HuH-7.5 (cell line): ENCODE measurements at places on chromosomes 13 and 19.
A peak's percentile ranks its signal among the peaks of the same experiment; 100 is the strongest.

DNA sequence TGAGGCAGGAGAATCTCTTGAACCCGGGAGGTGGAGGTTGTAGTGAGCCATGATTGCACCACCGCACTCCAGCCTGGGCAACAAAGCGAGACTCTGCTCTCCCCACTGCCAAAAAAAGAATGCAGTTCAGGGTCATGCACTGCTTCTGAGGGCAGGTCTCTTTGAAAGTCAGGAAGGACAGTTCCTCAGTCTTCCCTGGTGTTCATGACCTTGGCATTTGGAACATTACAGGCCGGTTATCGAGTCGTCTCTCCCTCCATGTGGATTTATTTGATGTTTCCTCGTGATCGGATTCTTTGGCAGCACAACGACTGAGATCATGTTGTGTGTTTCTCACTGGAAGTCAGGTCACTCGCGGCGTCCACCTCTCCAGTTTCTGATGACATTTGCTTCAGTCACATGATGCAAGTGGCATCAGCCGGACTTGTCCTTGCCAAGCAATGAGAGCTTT lies 17.2 kb downstream of the FGF21 start:
- no peak for DNase-seq

GRCh38 chr13:27481766-27482165 lies 31.4 kb upstream of the MTIF3 start:
- peak; percentile 63 for DNase-seq

DNA sequence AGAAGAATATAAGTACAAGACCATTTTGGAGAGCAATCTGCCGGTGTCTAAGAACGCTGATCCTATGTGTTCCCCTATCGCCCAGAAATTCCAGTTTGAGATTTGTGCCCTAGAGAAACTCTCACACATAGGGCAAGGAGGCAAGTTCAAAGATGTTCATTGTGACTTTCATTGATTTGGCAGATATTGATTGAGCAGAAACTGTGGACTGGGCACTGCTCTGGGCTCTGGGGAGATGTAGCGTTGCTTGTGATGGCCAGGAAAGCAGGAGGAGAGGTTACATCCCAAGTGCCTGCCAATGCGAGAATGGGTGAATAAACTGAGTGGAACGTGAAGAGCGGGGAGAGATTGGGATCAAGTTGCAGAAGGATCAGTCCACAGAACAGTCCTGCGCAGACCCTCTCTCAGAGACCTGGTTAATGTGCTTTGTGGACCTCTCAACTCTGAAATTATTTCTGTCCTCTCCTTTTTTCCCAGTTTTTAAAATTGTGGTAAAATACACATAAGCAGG lies 123.9 kb upstream of the PEG3 start:
- no peak for DNase-seq

DNA sequence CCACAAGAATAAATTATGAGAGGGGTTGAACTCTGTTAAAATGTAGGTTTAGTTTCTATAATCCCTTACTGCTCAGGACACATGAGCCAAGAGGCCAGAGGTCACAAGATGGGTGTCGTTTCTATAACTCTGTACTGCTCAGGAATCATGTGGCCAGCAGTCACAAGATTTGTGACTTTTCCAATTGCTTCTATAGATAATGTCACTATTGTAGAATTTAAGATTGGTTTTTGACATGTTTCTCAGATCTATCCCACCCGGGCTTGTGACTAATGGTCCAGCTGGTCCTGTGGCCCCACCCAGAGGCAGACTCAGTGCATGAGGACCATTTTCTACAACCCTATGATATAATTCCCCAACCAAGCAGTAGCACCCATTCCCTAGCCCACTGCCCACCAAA lies 662.0 kb upstream of the KLF12 start:
- DNase-seq, result no peak

GRCh38 chr13:102422690-102423089 lies 20.8 kb upstream of the FGF14 start:
- no peak for DNase-seq

GRCh38 chr13:44768239-44768638 lies 192.1 kb upstream of the TSC22D1 start:
- DNase-seq, result no peak
